ENCODE measurements at places on chromosomes 12 and 14. TPM values are rescaled to one million over a fixed set of nuclear protein-coding genes. Genes with fewer than 3 reads are reported as not detected.

KRT7 gene
- total RNA-seq: 10.4 TPM

CACNA2D4 gene
- total RNA-seq: 1.9 TPM

PSMC1 gene
- 83.5 TPM for total RNA-seq

SDSL gene
- 2.6 TPM for total RNA-seq

CCDC184 gene
- total RNA-seq: 0.30 TPM

FAIM2 gene
- 0.99 TPM for total RNA-seq

CMA1 gene
- 0.69 TPM for total RNA-seq

ADAMTS20 gene
- 0.10 TPM for total RNA-seq

CCDC59 gene
- total RNA-seq: 45.4 TPM

All from skin of body (tissue), 3 donors.